ENCODE measurements at places on chromosomes 13 and 19.

GRCh38 chr13:44040070-44040817 lies 160.5 kb downstream of the LACC1 start:
- no peak for DNase-seq

DNA sequence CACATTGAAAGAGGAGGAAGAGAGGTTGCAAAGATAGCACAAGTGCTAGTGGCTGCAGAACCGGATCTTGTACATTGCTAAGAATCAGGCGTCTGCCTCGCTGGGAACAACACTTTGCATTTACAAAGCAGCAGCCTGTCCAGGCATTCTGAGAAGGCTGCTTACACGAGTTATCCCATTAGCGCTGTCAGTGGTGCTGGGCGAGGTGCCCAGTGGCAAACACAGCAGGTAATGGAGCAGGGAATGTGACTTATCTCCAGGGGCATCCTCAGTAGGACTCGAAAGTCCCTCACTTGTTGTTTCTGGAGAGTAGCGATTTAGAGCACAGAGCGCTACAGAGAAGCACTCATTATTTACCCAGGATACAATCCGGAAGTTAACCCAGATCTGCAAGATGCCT lies 209.6 kb downstream of the OLFM4 start:
- DNase-seq, result no peak

- DNase-seq, result no peak
These were observed 8.2 kb downstream of the CAPN12 start for GRCh38 chr19:38736036-38736412.

GRCh38 chr19:15508035-15508710 lies at the start of gene CYP4F22:
TSS of gene CYP4F22 (plus strand) at chr19:15508525. CDS start at chr19:15525337, 16,812 bp downstream.
- DNase-seq, result no peak

DNA sequence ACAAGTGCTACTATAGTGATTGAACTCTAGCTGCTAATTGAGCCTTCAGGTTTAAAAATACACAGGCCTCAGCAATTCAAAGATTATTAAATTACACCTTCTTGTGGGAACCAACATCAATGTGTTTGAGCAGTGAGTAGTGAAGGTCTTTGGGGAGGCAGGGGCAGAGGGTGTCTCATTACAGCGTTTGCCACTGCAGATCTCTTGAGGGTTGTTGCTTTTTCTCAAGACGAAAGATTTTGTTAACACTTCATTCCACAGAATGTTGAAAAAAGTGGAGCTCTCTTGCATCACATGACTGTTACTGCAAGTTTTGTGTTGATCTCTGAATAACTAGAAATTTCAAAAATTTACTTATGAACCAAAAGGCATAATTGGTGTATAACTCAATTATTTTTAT lies 253.6 kb downstream of the ATP8A2 start:
- DNase-seq, result no peak

GRCh38 chr19:52897138-52897935 lies at the start of gene ZNF320:
TSS of gene ZNF320 (minus strand) at chr19:52897635. CDS start at chr19:52890255, 7,380 bp downstream.
- peak; percentile 81 for DNase-seq

GRCh38 chr19:56156768-56157167 lies 15.7 kb downstream of the ZNF444 start:
- no peak for DNase-seq

All from right renal cortex interstitium (tissue), 3 donors.